ENCODE measurements at places on chromosomes 7 and 10. TPM values are rescaled to one million over a fixed set of nuclear protein-coding genes. Genes with fewer than 3 reads are reported as not detected.

The ZNF239 gene
- 1.8 TPM for total RNA-seq

The SERPINE1 gene
- 9.1 TPM for total RNA-seq

The INA gene
- 0.55 TPM for total RNA-seq

DNA sequence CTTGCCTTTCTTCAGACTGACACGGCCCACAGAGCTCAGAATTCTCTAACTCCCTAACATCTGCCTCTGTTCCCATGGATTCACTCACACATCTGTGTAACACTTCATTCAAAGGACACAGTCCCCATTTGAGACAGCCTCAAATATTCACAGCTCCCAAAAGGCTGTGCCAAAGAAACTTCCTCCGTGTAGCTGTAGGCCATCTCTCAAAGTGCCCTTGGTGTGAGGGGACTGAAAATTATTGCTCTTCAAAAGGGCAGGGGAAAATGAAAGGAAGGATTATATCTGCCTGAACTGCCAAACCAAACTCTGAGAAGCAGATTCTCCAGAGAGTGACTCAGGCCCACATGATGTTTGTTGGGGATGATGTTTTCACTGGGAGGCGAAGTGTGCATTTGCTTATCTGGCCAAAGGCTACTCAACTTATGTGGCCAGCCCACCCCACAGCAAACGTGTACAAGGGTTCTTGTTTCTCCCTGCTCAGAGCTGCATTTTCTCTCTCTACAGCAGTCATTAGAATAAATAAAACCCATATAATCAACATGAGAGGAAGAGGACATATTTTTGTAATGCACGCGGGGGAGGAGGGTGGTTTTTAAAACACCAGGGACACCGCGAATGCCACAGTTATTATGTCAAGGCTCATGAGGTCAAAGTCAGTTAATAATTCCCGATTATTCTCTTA lies 302.4 kb upstream of the NFE2L3 start:
- peak; percentile 89 for DNase-seq

The ZNF800 gene
- 31.6 TPM for total RNA-seq

DNA sequence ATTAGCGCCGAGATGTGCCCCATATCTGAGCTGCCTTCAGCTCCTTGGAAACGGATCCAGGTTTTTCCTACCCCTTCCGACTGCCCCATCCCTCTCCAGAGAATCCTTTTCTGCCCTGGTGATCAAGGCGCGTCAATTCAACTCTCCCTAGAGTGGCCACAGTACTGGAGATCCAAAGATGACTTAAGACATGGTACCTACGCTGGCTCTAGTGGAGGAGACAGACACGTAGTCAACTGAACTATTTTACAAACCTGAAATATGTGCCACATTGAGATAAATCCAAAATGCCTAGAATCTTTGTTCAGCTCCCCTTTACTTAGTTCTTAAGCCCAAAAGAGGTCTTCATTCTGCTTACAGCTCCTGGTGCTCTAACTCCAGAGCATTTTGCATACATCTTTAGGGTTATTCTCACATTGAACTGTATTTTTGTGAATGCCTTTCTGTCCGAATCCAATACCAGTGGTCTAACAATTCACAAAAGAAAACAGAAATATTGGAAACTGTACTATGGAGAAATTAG lies 444 bp upstream of the TNPO3 start:
- no peak for DNase-seq

- DNase-seq, result no peak
Measured at GRCh38 chr10:109275960-109276359, 647.4 kb downstream of the XPNPEP1 start.

GRCh38 chr7:105137898-105138297 lies 123.9 kb downstream of the KMT2E start:
- no peak for DNase-seq

The AQP1 gene
- total RNA-seq, result 429 TPM

- DNase-seq, result no peak
Measured at GRCh38 chr7:31076641-31077310, 24.7 kb downstream of the ADCYAP1R1 start.

DNA sequence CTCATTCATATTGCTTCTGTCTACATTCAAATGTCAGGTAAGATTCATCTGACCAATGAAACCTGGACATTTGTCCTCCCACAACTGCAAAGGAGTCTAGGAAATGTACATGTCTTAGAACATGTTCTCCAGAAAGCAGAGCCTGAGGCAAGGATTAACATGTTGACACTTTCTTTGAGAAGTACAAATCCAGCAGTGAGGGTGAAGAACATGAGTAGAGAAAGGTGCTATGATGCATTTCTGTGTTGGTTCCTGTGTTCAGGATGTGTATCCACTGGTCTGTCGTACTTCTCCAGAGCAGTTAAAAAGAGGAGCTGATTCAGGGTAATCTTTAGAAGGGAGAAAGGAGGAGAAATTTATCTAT lies 146.0 kb upstream of the AGR3 start:
- DNase-seq, result no peak

DNA sequence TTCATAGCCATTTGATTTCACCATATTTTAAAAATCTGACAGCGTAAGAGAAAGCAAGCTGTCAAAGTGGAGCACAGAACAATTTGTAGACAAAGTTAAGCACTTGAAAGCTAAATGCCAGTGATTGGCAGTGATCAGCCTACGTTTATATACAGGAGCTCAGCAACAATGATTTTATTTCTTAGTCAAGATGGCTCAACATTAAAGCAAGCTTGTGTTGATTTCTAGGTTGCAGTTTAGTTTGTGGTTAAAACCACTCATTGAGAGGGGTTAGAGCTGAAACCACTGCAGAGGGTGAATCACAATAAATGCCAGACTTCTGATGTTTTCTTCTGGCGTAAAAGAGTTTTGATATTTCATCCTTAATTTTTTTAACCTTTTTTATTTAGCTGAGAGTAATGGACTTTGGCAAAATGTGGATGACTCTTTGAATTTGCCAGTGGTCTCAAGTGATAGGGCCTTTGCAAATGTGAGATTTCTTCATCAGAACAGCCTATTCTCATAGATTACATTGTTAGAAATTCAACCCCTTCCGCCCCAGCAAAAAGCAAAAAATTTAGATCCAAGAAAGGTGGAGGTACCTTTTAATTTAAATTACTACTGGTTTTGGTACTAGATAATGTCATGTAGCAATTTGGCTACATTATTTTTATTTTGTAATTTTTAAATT lies 73.8 kb downstream of the SHOC2 start:
- no peak for DNase-seq

The CDK13 gene
- total RNA-seq, result 144 TPM

DNA sequence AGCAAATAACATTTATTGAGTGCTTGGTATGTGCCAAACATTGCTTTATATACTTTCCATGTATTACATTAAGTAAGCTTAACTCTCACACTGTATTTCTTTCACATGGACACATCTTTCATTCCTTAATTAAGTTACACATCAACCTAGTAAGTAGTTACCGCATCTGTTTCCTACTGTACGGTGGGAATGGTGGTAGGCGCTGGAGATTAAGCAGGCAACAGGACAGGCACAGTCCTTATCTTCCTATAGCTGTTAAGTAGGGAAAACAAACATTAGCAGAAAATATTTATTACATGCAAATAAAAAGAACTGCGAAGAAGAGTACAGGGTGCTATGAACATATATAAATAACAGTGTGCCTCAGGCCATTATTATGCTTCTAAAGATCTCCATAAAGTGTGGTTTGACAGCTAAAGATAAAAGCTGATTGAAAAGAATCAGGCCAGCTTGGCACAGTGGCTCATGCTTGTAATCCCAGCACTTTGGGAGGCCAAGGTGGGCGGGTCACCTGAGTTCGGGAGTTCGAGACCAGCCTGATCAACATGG lies 105.0 kb downstream of the SUGCT start:
- no peak for DNase-seq

DNA sequence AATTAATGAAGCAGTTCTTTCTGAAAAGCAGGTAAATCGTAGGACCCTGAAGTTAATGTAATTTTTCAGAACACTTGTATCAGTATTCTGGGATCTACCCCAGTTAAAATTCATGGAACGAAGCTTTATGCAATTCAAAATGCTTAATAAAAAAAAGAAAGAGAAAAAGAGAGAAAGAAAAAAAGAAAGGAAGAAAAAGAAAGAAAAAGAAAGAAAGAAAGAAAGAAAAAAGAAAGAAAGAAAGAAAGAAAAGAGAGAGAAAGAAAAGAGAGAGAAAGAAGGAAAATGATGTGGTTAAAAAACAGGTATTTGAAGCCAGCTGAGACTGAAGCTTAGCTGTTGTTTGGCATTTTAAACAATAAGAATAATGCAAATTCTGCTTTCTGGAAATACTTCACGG lies 427.4 kb upstream of the AKR1E2 start:
- DNase-seq, result no peak

The PRDX3 gene
- total RNA-seq, result 231 TPM

The SPDYE18 gene
- not detected for total RNA-seq

DNA sequence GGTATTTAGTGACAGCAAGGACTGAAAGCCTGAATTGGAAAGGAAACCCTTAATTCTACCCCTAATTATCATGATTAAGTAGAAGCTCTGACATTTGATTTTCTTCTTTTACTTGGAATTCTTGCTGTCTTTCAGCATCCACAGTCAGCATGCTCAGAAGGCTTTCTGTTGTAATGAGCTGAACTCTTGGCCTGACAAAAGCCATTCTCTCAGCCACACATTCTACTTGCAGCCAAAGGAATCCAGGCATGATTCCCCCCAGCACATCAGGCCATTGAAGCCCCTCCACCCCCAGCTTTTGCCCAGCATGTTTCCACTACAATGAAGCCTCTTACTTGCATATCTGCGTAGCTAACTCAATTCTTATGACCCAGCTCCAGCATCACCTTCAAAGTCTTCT lies 94.3 kb upstream of the FRMD4A start:
- no peak for DNase-seq

GRCh38 chr7:85185424-85186082 lies 1.3 kb downstream of the SEMA3D start:
- peak; percentile 16 for DNase-seq

The HOXA3 gene
- 34.5 TPM for total RNA-seq

DNA sequence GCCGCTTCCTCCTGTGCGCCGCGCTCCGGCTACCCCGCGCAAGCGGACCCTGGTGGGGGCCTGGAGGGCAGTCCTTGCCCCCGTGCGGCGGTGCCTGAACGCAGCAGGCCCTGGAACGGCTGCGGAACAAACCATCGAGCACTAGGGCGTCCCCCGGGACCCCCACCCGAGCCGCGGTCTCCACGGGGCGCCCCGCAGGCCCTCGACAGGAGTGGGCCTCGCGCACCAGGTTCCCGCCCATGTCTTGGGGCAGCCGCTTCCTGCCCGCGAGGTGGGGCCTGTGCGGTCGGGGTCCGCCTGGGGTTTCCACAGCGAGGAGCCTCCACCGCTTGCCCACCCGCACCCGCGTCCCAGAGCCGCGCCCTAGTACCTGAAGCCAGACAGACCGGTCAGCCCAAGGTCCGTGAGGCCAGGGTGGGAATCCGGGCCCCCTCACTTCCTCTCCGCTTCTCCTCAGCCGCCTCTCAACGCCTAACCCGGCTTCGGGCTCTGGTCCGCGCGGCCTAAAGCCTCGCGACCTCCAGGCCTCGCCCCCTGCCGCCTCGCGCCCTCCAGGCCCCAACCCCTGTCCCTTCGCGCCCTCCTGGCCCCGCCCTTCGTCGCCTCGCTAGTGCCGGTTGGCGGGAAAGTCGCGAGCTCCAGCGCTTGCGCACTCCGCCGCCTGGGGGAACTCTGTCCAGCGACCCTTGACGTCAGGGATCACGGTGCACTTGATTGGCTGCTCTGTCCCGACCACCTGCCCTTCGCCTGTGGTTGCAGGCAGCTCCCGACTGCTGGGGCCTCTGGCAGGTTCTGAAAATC lies 7.0 kb upstream of the GBX1 start:
- DNase-seq, result no peak

The WNT8B gene
- not detected for total RNA-seq

DNA sequence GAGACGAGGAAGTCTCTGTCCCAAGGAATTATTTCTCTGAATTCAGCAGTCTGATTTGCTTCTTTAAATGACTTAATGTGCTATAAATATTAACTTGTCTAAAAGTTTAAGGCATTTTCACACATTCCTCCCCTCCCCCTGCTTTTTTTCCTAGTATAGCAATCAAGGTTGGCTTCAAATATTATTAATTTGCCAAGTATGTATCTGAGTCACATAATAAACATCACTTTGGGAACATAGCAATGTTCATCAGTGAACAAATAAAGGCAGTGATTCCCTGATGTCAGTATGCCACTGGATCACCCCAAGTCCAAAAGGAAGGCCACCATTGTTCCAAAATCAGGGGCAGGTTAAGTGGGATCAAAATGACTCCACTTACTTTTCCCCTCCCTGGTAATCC lies 40.5 kb downstream of the PDE6C start:
- DNase-seq, result no peak

GRCh38 chr7:121195874-121196273 lies 132.9 kb upstream of the WNT16 start:
- DNase-seq, result no peak

DNA sequence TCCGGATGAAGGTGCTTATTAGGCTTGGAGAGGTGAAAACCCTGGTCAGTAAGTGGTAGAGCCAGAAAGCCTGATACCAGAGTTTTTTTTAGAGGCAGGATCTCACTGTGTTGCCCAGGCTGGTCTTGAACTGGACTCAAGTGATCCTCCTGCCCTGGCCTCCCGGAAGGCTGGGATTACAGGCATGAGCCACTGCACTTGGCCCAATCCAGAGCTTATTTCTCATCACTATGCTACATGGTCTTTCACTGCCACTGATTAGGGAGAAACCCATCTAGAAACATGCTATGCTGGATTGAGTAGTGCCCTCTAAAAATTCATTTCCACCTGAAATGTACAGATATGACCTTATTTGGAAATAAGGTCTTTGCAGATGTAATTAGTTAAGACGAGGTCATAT lies 28.4 kb upstream of the GJD4 start:
- DNase-seq, result no peak

The PTER gene
- total RNA-seq, result 13.5 TPM

DNA sequence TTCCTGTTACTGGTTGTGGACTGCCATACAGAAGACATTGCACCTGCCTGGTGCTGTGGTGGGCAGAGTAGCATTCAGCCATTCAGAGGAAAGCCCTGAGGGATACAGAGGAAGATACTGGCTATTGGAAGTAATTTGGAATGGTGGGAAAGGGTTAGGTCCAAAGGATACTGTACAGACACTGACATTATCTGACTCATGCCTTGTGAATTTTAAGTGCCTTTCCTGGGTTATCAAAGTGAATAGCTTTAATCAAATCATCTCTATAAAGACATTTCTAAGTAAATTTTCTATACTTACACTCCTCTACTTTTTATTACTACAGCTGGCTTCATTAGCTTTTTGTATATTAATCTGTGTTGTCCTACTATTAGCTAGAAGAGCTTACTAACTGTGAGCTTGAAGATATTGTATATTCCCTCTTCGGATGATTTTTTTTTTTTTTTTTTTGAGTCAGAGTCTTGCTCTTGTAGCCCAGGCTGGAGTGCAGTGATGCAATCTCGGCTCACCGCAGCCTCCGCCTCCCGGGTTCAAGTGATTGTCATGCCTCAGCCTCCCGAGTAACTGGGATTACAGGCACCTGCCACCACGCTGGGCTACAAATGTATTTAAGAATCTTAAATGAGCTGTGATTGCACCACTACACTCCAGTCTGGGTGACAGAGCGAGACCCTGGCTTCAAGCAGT lies 186.5 kb downstream of the ADK start:
- no peak for DNase-seq

GRCh38 chr10:88389456-88389855 lies 193.7 kb downstream of the RNLS start:
- peak; percentile 57 for DNase-seq

- no peak for DNase-seq
Measured at GRCh38 chr7:35025369-35025870, 11.9 kb downstream of the DPY19L1 start.

- DNase-seq, result no peak
Measured at GRCh38 chr10:62082729-62083411, 181.4 kb downstream of the ARID5B start.

Data from uterus (tissue), 4 donors.